Ovary (tissue), 10 donors: ENCODE measurements at places on chromosomes 6 and 20. TPM values are rescaled to one million over a fixed set of nuclear protein-coding genes. Genes with fewer than 3 reads are reported as not detected.

The TFAP2A gene
- total RNA-seq: 0.10 TPM

The TUBB1 gene
- total RNA-seq: 0.15 TPM

- DNase-seq: no peak
Measured at GRCh38 chr6:134464690-134465411, 146.9 kb upstream of the SGK1 start.

GRCh38 chr20:41476013-41476441, 109.4 kb upstream of the EMILIN3 start:
- DNase-seq: no peak

- no peak for DNase-seq
Measured at GRCh38 chr6:11097476-11097875, 3.8 kb downstream of the SMIM13 start.

DNA sequence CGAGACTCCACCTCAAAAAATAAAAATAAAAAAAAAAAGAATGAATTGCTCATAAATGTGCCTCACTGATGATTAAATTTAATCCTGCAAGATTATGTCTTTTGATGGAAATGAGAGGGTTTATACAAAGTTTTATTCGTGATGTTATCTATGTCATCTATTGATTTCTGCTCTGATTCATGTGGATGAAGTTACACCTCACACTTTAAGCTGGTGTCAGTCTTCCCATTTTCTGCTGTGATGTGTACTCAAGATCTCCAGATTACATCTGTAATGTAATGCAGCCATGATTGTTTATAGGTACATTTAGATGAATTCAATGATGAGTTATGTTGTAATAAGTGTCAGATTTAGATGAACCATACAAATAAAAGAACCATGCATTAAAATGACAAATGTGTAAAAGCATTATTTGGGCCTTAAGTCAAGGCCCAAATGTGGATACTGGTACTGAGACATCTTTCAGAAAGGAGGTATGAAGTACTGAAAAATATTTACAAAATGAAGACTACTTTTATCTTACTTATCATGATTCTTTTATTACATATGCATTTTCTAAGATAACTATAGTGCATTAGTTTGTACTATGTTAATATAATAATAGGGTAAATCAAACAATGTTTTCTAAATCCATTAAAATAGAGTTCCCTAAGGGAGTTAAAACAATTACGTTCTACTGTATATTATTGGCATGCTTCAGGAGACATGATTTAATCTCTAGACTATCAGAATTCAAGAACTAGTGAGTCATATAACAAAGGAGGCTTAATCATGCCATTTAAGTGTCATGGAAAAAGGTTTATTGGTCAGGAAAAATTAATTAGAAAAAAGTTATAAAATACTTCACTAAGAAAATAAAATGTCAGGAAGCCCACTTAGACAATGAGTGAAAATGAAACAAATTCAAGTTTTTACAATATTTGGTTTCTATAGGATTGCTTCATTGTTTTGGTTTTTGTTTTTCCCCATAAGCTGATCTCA, 34.5 kb downstream of the HCRTR2 start:
- no peak for DNase-seq
